ENCODE measurements at places on chromosomes 5 and 9.
A peak's percentile ranks its signal among the peaks of the same experiment; 100 is the strongest.

DNA sequence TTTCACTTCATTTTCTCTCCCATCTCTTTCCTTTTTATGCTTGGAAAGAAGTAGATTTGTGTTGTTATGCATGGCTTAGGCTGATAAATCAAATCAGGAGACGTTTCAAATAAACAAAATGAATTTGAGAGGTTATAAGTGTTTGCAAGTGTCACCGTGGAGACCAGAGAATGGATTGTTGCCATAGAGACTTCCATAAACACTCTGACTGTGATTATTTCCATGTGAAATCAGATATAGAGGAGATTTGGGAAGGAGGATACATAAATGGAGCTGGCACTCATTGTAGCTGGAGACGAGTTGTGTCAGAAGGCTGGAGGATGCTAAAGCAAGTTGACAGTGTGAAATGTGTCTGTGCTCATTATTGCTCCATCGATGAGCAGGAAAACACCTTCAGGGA, 84.2 kb upstream of the PCSK1 start:
- no peak for DNase-seq

- DNase-seq = no peak
Observed at GRCh38 chr5:94847019-94847418, 228.6 kb downstream of the SLF1 start.

DNA sequence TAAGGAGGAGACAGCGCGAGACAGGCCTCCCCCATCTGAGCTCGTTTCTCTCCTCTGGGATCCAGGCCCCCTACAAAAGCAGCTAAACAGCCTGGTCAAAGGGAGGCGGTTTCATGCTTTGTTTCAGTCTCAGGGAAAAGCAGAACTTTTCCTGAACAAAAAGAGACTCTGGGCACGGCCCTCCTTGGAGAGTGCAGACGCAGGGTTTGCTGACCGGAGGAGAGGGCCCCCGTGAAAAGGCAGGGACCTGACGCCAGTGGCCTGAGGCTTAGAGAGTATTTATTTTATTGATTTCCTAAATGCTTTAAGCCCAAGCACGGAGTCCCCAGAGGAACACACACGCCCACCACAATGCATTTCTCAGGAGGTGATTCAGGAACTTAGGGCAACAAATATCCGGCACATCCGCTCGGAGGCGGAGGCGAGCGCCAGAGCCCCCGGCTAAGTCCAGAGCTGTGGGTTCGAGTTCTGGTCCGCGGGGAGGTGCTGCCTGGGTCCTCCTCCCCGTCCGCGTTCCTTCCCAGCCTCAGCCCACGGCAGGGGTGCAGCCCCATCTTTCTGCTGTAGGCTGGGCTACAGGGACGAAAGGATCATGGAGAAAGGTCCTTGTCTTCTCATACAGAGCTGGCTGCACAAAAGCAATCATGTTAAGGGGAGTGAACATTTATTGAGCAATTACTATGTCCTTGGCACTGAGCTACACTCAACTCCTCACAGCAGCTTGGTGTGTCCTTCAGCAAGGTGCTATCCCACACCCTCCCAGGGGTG, 40.0 kb downstream of the PTGES start:
- no peak for DNase-seq

GRCh38 chr9:124881138-124881743, 19.3 kb downstream of the ARPC5L start:
- DNase-seq = no peak

GRCh38 chr5:177483042-177483441, 9.6 kb upstream of the DBN1 start:
- no peak for DNase-seq

GRCh38 chr5:108373426-108373825, 8.5 kb downstream of the FBXL17 start:
- DNase-seq = no peak

- DNase-seq = no peak
Observed at GRCh38 chr5:165055476-165055875, 1550.1 kb downstream of the MAT2B start.

- no peak for DNase-seq
Observed at GRCh38 chr5:136714286-136714685, 348.9 kb upstream of the TRPC7 start.

- DNase-seq = no peak
Observed at GRCh38 chr5:74296685-74297408, 343.7 kb downstream of the ENC1 start.

- DNase-seq = no peak
Observed at GRCh38 chr9:18189871-18190670, 283.9 kb upstream of the ADAMTSL1 start.

DNA sequence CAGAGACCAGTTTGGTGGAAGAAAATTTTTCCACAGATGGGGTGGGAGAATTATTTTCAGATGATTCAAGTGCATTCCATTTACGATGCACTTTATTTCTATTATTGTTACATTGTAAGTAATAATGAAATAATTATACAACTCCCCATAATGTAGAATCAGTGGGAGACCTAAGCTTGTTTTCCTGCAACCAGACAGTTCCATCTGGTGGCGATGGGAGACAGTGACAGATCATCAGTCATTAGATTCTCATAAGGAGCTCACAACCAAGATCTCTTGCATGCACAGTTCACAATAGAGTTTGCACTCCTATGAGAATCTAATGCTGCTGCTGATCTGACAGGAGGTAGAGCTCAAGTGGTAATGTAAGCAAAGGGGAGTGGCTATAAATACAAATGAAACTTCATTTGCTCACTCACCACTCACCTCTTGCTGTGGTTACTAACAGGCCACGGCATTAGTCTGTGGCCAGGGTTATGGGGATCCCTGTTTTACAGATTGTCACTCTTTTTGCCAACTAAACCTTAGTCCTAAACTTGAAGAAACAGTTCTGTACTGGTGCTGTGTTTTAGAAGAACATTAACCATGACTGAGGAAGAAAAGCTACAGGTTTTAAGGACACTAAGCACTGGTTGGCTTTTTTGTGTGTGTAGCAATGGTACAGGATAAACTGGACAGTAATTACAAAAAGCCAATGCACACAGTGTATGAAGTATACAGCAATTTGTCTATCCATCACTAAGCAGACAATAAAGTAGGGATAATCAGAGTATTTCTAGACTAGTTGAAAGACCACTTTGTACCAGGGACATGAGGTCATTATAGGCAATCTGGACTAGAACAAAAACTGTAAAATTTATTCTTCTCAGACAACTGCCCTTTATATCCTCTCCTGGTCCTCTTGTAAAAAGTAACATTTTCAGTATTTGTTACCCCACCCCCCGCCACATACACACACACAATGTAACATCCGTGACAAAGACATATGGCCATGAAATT, 9.9 kb downstream of the TMEM232 start:
- DNase-seq = no peak

DNA sequence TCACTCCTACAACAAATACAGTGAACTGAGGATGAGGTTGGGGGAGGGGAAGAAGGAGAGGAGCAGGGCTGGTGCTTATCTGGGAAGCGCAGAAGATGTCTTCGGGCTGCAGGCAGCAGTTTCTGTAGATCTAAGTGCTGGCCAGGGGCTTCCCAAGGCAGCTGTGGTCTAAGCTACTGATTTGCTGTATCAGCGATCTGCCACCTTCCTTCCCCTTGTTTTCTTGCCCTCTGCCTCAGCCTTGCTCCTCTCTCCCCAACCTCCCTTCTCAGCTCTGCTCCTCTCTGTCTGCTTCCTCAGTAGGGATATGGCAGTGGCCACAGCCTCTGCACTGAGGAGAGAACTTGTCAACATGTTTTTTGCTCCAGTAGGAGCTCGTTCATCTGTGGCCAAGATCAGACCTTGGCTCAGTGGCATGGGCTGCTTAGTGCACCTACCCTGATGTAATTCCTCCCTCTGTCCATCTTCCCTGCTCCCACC, 42.8 kb upstream of the IL6ST start:
- no peak for DNase-seq

GRCh38 chr5:14580398-14581034, 1.1 kb upstream of the OTULINL start:
- no peak for DNase-seq

DNA sequence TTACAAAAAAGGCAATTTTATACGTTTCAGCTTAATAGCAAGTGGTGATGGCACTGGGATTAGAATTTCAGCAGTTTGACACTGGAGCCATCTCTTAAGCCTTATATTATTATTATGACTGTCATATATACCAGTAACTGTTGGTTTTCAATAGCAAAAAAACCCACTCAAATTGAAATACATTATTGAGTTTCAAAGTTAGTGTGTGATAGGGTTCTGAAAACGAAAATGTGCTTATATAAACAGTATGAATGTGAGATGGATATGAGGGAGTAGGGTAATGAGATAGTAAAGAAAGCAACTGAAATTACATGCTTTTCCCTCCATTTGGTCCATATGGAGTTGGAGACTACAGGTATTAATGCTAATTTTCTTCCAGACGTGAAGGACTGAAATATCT, 68.6 kb upstream of the ACTBL2 start:
- no peak for DNase-seq

DNA sequence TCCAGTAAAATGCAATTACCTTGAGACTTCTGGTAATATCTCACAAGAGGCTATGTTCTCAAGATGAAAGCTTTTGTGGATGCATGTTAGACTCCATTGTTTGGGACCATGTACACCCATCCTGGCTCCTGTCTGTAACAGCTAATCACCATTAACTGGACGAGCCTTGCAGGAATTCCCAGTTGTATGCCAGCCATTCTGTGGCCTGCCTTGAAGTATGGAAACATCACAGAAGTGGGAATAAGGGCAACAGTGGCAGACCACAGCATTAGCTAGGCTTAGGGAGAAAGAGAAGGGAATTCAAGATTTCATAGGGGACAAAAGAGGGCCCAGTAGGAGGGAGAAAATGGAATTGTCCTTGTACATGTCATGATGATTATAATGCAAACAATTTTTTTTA, 79.0 kb downstream of the RORB start:
- no peak for DNase-seq

DNA sequence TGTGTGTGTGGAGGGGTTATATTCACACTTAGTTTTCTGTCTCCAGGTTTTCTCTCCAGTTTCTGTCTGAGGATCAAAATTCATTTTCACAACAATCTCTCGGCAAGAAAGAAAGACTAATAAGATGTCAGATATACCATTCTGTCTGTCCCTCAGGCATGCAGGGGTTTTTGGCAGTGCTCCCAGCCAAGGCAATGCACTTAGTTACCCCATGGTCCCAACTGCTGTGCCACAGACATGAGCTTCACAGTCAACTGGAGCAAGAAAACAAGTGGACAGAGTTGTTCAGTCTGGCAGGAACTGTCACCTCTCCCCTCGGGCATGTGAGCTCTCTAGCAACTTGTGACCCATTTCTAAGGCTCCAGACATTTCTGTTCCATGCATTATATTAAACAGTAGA, 101.7 kb upstream of the LHFPL2 start:
- no peak for DNase-seq

GRCh38 chr9:28650327-28650726, 1077.0 kb upstream of the C9orf72 start:
- no peak for DNase-seq

DNA sequence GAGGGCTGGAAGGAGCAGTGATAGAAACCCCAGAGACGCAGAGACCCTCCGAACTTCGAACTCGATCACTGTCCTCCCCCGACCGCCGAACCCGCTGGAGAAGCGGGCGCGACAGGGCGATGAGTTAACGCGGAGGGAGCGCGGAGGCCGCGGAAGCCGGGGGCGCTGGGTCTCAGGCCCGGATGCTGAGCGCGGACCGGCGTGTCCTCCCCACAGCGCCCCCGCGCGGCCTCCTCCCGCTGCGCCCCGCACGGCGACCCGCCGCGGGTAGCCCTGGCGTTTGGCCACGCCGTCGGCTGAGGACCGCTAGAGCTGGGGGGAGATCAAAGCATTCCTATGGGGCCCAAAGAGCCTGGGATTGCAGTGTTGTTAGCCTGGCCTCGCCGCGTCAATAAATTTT, 7.7 kb upstream of the DMRT2 start:
- peak; percentile 44 for DNase-seq

DNA sequence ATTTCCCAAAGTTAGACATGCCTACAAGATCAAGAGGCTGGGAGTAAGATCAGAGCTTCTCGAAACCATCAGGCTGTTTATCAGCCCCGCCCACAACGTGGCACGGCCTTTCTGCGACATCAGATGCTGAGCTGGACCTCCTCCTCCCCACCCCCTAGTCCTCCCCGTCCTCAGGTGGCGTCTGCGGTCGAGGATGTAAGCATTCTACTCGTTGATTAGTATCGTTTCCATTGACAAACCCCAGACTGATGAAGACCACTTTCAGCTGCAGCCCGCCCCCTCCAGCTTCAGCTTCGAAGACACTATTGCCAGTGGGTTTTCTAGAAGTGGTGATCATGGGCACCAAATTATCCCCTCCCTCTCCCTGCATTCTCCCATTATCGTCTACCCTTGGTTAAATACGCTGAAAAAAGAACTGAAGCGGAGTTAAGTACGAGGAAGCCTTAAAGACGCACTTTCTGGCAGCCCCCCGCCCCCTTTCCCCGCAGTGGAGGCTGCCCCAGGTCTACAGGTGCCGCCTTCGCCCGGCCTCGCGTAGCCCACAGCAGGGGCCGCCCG, 1.1 kb downstream of the PPIC start:
- DNase-seq = no peak

DNA sequence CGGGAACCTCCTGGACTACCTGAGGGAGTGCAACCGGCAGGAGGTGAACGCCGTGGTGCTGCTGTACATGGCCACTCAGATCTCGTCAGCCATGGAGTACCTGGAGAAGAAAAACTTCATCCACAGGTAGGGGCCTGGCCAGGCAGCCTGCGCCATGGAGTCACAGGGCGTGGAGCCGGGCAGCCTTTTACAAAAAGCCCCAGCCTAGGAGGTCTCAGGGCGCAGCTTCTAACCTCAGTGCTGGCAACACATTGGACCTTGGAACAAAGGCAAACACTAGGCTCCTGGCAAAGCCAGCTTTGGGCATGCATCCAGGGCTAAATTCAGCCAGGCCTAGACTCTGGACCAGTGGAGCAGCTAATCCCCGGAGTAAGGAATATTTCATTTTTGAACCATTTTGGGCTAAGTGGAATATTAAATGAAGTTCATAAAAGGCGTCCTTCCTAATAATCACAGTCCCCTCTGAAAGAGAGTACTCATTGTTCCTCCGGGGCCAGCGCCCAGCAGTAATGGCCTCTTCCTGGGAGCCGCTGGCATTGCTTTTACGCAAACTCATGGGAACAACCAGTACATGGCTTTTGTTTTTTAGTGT, 23.6 kb downstream of the QRFP start:
- DNase-seq = no peak

DNA sequence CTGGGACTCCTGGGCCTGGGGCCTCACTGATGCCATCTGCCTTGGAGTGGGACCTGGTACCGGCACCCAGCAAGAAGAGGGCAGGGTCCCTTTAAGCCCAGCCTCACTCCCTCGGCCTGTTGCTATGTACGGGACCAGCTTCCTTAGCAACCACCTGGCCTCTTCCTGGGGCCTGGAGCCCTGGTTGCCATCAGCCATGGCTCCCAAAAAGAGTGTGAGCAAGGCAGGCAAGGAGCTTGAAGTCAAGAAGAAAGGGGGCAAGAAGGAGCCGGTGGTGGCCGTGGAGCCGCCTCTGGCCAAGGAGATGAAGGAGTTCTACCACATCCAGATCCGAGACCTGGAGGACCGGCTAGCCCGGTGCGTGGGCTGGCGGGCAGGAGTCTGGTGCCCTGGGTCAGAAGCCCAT, at the start of gene CFAP157:
Gene CFAP157 (plus strand): TSS at position 153 of the 406 bp plus-strand sequence. CDS start 44 bp downstream, at position 197.
- no peak for DNase-seq

DNA sequence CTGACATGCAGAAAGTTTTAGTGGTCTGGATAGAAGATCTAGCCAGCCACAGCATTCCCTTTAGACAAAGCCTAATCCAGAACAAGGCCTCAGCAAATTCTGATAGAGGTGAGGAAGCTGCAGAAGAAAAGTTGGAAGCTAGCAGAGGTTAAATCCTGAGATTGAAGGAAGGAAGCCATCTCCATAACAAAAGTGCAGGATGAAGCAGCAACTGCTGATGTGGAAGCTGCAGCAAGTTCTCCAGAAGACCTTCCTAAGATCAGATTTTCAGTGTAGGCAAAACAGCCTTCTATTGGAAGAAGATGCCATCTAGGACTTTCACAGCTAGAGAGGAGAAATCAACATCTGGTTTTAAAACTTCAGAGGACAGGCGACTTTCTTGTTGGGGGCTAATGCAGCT, 77.5 kb downstream of the TRIO start:
- no peak for DNase-seq
